NCI-H1694 treated with DMSO at 0.1 percent for 48 hours (cell line): ENCODE measurements at places on chromosomes 1 and 21.

- no peak for DNase-seq
Observed at GRCh38 chr1:59352065-59352464, 55.2 kb downstream of the FGGY start.

DNA sequence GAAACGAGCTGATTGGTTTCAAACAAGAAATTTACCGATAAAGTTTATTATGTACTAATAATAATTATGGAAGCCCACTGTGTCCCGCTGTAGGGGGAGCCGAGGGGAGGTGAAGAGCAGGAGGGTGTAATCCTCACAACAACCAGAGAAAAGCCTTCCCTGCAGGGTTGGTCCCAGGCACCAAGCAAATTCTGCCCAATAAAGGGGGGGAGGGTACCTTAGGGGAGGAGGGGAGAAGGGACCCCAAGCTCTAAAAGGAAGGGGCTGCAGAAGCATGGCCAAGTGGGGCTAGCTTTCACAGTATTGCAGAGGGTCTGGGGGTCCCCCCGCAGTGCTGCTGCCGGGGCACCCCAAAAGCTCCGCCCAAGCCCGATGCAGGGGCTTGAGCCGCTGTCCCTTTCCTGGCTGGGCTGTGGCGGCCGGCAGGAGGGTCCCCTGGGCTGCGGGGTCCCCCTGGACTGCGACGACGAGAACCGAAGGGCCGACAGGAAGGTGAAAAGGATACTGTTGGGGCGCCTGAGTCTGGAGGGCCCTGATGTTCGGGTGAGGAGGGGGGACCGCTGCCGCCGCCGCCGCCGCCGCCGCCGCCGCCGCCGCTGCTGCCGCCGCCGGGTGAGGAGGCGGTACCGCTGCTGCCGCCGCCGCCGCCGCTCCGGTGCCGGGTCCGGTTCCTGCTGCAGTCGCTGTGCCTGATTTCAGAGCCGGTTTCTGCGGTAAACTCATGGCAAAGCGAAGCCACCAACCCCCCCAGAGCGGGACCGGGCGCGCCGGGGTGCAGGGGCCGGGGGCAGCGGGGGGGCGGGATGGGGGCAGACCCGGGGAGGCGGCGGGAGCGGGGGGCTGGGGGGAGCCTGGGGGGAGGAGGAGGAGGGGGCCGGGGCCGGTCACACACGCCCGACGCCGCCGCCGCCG, 771 bp downstream of the EIF4G3 start:
- DNase-seq, result peak; percentile 21

- DNase-seq, result no peak
Observed at GRCh38 chr1:100717218-100717617, 2.3 kb upstream of the VCAM1 start.

DNA sequence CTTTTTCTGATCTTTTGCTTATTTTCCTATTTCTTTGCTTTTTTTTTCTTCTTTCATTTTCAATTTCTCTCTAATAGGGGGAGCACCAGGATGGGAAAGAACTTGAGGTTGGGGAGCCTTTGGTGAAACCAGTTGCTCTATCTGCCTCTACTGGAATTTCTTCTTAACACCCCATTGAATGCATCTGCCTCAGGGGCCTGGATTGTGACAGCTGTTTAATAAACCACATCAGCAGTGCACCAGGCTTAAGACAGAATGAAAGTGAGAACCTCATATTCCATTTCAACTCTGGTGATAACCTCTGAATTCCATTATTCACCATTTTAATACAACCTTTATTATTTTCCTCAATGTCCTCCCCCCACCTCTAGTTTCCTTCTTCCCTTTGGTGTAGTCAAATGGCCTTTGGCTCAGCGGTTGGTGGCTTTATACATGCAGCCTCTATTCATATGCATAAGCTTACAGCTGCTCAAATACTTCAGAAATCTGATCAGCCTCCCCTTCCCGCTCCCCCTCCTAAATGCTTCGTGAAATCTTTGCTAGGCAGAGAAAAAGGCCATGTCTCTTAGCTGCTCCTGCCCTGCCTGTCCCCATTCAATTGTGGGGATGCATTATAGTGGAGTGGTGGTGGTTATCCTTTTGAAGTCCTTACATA, 537.3 kb upstream of the PLXNA2 start:
- no peak for DNase-seq
